SK-MEL-5 (cell line): ENCODE measurements at places on chromosomes 6 and 20. TPM values are rescaled to one million over a fixed set of nuclear protein-coding genes. Genes with fewer than 3 reads are reported as not detected.

Gene CLPSL1
- not detected in 2 replicates for total RNA-seq

Gene GPSM3
- 3.3 and 5.4 TPM in 2 replicates for total RNA-seq

DNA sequence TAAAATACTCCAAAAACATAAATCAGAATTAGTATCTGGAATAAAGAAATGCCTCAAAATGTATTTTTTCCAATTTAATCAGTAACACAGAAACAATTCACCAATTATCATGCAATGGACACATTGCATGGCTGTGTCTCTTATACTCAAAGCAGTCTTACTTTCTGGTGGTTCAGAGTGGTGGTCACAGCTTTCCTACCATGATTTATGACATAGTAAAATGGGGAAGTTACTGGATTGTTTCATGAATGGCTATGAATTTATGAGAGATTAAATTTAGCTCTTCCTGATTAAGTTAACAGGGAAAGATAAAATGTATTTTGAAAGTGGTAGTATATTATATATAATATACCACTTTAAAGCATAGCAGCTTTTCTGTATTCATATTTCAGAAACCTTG is 331.5 kb upstream of the MAP3K7 start:
- no peak for DNase-seq

DNA sequence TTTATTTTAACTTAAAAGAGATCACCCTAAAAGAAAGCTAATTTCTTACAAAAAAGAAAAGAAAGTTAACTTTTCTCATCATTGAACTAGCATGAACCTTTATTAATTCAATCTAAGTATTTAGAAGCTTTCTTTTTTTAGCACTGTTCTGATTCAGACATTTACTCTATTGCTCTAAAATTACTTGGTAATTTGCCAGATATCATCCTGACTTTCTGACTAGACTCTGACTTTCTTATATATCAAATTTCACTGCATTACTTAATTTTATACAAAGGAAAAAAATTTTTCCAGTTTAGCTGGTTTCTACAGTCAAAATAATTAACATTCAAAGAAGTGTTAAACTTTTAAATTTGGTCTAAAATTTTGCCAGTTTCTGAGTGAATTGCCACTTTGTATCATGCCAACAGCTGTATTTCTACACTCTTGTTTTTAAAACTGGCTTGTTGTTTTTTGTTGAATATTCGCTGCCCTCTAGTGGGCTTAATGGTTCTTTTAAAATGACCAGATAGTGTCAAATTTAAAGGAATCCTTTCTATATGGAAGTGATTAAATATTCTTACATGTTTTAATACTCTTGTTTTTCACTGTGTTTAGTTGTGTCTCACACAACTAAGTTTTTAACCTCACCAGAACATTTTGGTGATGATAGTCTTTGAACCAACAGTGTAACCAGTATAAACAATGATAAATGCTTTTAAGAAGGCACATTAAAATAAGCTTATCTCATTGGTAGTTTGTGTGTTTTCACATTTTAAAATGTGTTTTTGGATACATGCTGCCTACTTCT is 102.0 kb downstream of the POPDC3 start:
- DNase-seq = peak; percentile 77

DNA sequence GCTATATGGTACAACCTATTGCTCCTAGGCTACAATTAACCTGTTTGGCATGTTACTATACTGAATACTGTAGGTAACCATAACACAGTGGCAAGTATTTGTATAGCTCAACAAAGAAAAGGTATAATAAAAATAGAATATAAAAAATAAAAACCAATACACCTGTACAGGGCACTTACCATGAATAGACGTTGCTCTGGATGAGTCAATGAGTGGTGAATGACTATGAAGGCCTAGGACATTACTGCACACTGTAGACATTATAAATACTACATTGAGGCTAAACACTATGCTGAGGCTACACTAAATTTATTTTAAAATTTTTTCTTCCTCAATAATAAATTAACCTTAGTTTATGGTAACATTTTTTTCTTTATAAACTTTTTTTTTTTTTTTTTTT is 18.6 kb downstream of the ELOVL5 start:
- no peak for DNase-seq

DNA sequence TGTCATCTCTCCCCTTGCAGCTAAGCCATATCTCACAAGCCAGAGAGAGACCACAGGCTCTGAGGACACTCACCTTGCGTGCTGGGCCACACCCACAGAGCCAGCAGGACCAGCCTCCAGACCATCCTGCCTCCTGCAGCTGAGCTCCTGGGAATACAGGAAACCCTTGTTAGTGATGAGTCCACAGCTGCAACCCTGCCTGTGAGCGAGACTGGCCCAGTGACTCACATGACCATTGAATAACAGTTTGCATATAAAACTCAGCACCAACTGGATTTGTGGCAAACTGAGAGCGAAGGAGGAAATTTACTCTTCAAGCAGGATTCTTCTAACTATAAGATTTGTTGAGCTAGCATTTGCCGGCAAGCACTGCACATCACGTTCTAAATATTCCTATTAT is 3.0 kb downstream of the THBS2 start:
- peak; percentile 54 for DNase-seq
